H54 (cell line): ENCODE measurements at places on chromosomes 3 and 15.

DNA sequence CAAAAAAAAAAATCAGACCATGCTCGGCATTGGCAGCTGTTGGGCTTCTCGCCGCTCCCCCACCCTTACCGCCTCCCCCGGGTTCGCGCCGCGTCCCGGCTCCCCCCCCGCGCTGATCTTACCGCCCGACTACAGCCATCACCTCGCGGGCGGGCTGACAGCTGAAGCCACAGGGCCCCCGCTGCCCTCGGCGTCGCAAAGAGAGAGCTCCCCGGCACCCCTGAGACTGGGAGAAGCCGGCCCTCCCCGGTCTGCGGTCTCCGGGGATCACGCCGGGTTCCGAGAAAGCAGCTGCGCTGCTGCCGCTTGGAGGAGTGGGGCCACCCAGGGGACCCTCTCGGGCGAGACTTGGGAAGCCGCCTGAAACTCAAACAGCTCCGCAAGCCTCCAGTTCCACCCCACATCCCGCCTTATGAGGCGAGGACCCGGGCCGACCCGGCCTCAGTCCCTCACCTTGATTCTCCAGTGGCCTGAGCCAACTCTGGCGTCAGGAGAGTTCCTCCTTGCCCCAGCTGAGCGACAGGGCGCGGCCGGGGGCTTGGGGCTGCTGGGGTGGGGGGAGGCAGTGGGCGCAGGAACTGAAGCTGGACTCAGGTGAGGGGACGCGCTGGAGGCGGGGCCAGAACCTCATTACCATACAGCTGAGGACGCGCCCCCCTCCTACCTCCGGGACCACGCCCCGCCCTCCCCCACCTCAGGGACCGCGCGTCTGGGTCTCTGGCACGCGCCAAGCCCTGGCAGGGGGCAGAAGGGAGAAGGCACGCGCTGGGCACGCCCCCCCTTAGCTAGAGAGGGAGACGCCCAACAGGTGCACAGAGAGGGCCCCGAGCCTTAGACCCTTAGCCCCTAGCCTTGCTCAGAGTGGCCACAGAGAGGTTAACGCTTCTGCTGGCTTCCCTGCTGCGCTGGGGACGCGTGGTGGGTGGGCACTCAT lies 1.0 kb upstream of the DLL4 start:
- no peak for DNase-seq

DNA sequence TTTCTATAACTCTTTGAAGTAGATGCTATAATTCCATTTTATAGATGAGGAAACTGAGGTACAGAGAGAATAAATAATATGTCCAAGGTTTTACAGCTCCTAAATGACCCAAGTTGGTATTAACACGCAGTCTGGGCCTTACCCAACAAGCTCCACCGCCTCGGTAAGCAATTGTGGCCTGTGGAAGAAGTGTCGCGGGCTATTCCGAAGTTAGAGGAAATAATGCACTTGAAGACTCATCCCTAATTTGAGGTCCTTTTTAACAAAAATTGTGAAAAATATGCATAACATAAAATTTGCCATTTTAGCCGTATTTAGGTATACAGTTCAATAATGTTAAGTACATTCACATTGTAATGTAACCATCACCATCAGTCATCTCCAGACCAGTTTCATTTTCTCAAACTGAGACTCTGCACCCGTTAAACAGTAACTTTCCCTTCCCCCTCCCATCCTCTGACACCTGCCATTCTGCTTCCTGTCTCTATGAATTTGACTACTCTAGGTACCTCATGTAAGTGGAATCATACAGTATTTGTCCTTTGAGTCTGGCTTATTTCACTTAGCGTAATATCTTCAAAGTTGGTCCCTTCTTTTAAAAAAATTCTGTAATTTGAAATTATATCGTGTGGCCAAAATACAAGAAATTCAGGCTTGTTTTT lies 18.2 kb downstream of the IDH3A start:
- DNase-seq: no peak

DNA sequence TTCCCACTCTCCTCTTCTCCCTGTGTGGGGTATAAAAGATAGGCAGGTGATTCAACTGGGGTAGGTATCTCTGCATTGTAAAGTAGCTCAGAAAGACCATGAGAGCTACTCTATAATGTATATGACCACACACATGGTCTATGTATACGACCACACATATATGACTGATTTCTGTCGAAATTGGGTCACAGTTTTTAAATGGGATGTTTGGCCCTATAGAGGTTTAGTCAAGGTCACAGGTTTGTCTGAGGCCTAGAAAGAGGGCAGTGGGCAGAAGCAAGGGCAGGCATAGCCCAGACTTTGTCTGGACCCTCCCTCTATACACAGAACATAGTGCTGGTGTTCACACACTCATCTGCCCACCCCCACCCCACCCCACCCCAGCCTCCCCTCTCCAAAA lies 4.4 kb downstream of the LAMP3 start:
- DNase-seq: no peak

DNA sequence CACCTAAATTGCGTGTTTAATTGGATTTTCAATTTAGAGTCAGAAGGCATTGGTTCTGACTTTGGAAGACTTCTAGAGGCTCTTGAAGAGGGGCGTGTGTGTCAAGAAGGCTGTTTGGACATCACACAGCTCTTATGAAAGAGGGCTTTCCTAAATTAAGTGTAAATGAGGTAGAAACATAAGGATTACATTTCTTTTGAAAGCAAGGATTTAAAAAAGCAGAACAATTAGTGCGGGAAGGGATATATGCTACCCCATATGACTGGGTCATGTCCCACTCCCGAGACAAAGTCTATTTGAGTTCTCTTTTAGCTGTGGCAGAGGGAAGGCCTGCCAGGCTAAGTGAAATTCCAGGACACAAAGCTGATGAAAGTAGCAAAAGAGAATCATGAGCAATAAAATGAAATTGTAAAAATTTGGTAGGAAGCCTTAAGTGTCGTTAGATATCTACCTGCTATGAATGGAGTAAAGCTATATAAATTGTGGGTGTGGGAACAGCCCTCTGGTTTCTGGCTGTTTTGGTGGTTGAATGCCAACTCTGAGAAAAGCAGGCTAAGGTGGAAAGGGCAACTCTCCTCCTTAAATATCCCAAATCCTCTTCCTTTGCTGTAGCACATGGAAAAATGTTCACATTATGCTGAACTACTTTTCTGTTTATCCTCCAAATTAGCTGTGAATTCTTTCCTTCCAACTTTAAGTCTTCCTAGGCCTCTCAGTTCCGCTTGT lies 100.6 kb upstream of the TSC22D2 start:
- no peak for DNase-seq

GRCh38 chr15:90210593-90210992 lies 9.5 kb downstream of the SEMA4B start:
- no peak for DNase-seq

- DNase-seq: no peak
These were observed 55.1 kb downstream of the WDR76 start for GRCh38 chr15:43881944-43882343.

DNA sequence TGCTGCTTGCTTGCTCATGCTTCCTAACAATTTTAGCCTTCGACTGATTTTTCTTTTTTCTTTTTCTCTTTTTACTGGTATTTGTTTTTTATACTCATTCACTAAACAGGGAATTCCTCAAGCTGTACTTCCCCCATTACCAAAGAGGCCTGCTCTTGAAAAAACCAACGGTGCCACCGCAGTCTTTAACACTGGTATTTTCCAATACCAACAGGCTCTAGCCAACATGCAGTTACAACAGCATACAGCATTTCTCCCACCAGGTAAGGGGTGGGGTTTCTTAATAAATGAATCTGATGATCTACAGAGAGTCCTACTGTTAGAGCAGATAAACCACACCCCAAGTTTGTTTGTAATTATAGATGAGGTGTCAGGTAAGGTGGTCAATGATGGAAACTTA lies 178.8 kb downstream of the MBNL1 start:
- no peak for DNase-seq

DNA sequence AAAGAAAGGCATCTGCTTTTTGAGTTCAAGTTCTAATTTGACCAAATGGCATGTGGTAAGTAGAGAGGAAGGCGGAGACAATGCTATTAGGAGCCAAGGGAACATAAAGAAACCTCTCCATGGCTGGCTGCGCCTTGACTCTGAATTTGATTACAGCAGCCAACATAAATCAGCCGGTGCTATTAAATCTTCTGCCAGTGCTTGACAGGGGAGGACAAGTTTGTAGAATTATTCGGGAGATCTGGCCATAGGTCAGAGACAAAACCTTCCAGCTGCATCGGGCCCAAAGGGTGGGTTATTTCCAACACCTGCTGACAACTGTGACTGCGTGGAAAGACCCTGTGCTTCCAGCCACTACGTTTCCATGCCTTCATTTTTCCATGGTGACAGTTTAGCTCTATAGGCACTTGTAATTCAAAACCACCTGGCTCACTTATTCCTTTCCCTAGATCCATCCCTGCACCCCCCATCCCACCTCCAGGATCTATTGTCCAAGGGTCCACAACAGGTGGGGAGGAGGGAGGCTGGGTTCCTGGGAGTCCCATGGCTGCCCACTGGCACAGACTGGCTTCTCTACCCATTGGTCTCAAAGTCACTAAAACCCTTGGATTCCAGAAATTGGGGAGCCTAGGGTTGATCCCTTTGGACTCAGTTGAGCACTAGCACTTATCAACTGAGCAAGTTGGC lies 15.9 kb downstream of the COLQ start:
- DNase-seq: no peak

DNA sequence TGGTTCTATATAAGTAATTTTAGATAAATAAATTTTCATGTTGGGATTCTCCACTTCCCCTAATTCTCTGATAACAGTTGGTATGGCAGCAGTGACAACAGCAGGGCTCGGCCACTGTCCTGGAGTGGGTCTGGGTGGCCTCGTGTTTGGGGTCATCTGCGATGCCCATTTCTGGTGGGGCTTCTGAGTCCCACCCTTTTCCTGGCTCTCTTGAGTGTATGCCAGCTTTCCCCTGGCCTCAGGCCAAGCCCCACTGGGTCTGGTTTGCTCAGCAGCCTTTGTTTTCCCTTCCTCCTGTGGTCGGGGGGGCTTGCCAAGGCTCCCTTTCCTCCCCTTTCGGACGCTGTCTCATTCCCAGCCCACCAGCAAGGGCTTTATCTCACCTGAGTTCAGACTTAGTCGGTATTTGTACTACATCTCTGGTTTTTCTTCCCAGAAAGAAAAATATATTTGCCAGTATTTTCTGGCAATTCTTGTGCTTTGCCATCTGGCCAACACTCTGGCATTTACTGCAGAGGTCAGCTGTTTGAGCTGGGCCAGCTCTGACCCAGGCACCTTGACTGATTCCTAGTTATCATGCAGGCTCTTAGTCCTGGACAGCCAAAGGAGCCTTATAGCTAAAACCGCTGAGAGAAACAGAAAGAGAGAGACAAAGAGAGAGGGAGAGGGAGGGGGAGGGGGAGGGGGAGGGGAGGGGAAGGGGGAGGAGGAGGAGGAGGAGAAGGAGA lies 35.2 kb downstream of the MYZAP start:
- DNase-seq: no peak

DNA sequence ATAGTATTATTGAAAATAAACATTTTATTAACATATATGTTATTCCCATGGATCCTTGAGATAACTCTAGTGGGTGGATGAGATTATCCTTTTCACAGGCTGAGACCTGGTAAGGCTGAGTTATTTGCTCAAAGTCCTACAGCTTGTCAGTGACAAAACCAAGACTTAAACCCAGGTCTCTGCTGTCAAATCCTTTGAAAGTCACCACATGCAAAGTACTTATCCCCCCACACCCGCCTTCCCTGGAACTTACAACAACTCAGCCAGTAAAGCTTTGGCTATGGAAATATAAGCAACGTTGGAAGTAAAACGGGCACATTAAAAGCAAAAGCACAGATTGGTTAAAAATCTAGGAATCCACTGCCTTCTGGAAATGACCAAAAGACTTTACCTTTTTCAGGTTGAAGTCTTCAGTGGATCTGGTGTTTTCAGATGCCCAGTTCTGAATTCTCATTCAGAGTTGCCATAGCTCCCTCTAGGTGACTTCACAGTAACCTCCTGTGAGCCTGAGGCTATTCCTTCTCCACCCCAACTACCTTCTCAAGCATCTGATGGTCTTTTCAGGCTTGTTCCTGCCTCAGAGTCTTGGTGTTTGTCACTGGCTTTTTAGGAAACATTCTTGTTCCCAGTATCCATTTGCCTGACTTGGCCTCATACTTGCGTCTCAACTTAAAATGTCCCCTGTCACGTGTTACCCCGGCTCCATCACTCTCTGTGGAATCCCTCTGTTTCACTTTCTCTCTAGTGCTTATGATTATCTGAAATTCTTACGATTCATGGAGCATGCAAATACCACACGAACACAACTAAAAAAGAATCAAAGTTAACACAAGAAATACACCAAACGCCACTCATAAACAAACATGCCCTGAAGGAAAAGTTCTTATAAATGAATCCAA lies 131.2 kb downstream of the MAGI1 start:
- DNase-seq: no peak
